Amniotic stem cell (primary cell): ENCODE measurements at places on chromosomes 7 and 10.

GRCh38 chr10:822661-823367 is 108.7 kb downstream of the LARP4B start:
- DNase-seq = no peak

DNA sequence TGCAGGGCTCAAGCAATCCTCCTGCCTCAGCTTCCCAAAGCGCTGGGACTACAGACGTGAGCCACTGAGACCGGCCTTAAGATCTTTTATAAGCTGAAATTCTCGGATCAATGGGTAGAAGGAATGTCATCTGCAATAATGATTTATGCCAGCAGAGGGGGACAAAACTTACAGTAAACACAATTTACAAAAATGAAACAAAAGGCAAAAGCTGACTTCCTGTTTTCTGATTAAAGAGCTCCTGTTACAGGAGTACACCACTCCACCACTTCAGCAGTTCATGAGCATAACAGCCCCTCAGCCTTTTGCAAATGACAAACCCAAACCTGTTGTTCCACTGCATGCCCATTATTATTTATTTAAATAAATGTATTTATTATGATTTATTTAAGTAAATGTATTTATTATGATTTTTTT is 88.5 kb upstream of the ATP6V0A4 start:
- peak; percentile 42 for DNase-seq

GRCh38 chr7:107528461-107528860 is 35.3 kb downstream of the COG5 start:
- peak; percentile 38 for DNase-seq

DNA sequence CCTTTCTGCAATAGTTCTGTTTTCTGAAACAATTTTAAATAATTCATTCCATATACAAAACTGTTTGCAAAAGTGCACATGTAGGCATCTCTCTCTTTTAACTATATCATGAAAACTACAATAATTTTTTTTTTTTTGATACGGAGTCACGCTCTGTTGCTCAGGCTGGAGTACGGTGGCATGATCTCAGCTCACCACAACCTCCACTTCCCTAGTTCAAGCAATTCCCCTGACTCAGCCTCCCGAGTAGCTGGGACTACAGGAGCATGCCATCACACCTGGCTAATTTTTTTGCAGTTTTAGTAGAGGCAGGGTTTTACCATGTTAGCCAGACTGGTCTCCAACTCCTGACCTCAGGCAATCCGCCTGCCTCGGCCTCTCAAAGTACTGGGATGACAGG is 44.0 kb upstream of the SEMA3A start:
- no peak for DNase-seq
